Trophoblast cell (in vitro differentiated cells and primary cell): ENCODE measurements at places on chromosomes 2 and 18.

GRCh38 chr2:47735136-47735869 lies 47.6 kb upstream of the MSH6 start:
- DNase-seq = peak; percentile 76

- peak; percentile 3 for DNase-seq
Measured at GRCh38 chr2:120990451-120990871, 254.8 kb downstream of the GLI2 start.

DNA sequence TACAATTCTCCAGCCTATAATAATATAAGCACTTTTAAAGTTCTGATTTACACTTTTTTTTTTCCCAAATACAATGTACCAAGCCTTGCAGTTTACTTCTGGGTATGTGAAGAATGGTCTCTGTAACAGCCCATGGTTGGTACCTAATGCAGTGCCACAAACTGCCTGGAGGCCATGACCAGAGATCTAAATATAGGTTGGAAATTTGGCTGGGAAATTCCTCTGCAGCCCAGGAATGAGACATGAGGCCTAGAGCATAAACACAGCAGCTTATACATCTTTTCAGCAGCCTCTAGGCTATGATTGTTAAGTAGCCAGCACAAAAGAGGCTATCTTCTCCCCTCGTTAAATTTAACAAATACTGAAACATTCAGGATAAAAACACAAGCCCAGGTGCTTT lies 432.0 kb upstream of the FAM98A start:
- peak; percentile 1 for DNase-seq

DNA sequence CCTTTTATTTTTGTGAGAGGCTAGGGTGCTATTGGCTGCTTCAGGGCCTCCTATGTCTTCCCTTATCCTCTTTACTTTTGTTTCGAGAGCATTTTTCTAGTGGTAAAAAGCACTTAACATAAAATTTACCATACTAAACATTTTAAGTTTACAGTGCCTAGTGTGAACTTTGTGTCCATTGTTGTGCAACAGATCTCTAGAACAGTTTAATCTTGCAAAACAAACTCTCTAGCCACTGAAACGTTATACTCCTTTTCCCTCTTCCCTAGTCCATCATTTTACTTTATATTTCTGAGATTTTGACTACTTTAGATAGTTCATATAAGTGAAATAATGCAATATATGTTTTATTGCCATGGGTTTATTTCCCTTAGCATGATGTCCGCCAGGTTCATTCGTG lies 580.6 kb downstream of the THSD7B start:
- no peak for DNase-seq

- no peak for DNase-seq
Measured at GRCh38 chr2:241774419-241775222, 2.0 kb upstream of the GAL3ST2 start.

- DNase-seq = no peak
Measured at GRCh38 chr2:200397785-200398184, 91.3 kb downstream of the SPATS2L start.

DNA sequence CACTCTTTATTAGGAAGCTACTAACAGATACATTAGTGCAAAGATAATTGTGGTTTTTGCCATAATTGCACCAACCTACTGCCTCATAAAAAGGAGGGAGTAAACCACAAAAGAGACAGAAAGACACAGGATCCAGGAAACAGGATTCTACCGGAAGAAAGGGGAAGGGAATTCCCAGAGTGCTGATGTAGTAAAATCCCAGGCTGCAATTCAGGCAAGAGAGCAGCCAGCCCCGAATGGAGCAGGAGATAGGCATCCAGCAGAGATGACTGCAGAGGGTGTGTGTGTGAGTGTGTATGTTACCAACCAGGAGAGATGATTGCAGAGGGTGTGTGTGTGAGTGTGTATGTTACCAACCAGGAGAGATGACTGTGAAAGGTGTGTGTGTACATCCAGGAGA lies 84.4 kb downstream of the KCNS3 start:
- DNase-seq = no peak

DNA sequence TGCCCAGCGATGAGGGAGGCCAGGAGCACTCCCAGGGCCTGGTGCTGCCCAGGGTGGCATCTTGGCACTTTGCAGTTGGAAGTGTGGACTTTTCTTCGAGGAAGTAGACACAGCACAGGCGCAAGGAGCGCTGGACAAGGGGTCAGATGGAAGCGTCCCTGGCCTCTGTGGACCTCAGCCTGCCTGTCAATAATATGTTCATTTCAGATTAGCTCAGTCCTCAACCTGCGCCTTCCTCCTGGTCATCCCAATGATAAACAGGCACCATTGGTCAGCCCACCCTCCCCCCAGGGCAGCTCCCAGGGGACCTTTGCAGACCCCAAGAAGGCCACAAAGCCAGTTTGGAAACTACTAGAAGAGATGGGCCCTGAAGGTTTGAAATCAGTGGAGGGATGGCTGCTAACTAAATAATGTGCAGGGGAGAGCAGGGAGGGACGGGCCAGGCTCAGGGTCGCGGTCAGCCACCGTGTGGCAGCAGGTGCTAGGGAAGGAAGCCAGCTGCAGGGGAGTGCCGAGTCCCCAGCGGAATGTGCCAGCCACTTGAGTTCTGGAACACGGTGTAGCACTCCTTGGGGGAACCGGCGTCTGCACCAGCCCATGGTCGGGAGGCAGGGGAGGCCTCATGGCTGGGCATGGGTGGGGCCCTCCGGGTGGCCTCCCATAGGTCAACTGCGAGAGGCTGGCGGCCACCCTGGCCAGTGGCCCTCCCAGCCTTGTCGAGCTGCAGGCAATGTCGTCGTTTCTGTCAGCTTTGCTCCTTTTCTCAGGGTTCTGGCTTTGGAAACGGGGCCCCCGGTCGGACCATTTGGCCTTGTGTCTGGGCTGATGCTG lies 59.9 kb downstream of the ADI1 start:
- DNase-seq = no peak

DNA sequence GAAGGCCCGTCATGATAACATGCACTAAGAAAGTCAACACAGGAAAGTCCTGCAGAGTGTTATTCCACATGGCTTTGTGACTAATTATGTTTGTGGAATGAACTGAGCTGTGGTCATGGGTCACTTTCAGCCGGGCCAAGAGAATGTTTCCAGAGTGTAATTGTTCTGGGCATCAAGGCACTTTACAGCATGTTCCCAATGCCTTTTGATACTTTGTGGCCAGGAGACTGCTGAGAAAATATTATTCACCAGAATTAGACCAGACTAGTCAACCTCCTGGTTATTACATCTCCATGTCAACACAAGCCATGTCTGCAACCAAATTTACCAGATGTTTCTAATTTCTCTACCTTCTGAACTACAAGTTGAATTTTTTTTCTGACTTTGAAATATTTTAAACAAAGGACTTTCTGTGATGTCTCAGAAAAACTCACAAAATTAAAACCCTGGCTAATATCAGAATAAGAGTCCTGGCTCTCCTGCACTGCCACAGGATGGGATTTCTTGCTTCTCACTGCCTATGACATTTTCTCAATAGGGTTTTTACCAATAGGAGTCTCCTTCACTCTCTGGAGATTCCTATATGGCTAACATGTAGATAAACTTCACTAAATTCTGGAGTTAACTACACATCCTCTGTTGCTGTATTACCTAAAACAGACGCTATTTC lies 90.6 kb upstream of the WDR75 start:
- no peak for DNase-seq

GRCh38 chr18:8177330-8178016 lies 431.8 kb upstream of the RAB12 start:
- peak; percentile 20 for DNase-seq

DNA sequence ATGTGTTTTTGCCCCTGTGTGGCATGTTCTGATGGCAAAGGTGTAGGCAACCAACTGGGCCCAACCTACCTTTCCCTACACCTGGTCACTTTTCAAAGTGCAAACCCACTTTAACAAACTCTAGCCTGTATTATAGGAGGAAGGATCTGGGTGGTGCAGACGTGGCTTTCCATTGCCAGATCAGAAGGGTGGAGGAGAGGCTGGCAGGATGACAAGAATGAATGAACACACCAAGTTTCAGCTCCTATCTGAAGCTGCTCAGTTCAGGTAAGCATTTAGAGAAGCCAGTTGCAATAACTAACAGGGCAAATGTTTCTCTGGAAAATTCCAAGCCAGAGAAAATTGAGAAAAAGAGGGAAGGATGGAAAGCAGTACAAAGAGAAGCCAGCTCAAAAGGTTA lies 707 bp upstream of the SERPINB7 start:
- no peak for DNase-seq

DNA sequence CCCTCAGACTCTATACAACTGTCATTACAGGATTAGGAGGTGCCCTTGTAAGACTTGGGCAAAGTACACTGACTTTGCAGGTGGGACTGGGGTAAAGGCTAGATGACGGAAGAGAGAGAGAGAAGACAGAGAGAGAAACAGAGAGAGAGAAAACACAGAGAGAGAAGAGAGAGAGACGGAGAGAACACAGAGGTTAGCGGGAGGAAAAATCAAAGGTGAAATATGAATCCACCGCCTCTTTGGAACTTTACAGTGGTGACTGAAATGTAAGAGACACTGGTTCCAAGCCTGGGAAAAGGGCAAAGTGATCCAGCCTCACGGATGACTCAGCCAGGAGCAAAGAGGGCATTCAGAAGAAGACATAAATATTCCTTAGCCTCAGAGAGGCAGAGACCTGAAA lies 25.1 kb upstream of the CAB39 start:
- DNase-seq = no peak

- DNase-seq = no peak
Measured at GRCh38 chr2:144032566-144032965, 487.4 kb downstream of the ZEB2 start.

- no peak for DNase-seq
Measured at GRCh38 chr2:114167799-114168198, 274.6 kb upstream of the DPP10 start.

- no peak for DNase-seq
Measured at GRCh38 chr2:9690252-9690651, 59.5 kb upstream of the YWHAQ start.

GRCh38 chr2:111216811-111217652 lies 96.3 kb downstream of the BCL2L11 start:
- no peak for DNase-seq

GRCh38 chr18:69123421-69123820 lies 277.3 kb upstream of the DOK6 start:
- no peak for DNase-seq
